ENCODE measurements at places on chromosomes 1 and 21.
A peak's percentile ranks its signal among the peaks of the same experiment; 100 is the strongest.

- no peak for DNase-seq
These were observed 24.7 kb downstream of the TRIM67 start for GRCh38 chr1:231186356-231187115.

DNA sequence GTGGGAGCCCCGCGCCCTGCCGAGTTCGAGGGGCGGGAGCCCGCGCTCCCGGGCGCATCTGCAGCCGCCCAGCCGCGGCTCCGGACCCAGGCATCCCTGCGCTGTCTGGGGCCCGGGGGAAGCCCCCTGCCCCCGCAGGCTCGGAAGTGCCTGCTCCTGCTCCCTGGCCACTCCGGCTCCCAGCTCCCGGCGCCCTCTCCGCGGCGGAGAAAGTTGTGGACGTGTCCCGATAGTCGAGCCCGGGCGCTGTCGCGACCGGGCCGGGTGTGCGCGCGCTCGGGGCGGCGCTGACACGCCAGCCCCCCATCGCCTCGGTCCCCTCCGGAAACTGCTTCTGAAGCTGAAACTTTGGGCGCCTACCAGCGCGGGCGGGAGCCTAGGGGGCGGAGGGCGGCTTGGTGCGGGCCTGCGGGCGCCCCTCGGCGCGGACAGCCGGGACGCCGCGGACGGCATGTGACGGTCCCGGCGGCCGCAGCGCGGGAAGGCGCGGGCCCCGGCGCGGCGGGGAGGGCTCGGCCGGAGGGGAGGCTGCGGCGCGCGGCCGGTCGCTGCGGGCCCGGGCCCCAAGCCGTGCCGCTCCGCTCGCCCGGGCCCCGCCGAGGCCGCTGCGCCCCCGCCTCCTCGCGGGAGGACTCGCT, 515 bp downstream of the MAN1C1 start:
- DNase-seq: peak; percentile 33

DNA sequence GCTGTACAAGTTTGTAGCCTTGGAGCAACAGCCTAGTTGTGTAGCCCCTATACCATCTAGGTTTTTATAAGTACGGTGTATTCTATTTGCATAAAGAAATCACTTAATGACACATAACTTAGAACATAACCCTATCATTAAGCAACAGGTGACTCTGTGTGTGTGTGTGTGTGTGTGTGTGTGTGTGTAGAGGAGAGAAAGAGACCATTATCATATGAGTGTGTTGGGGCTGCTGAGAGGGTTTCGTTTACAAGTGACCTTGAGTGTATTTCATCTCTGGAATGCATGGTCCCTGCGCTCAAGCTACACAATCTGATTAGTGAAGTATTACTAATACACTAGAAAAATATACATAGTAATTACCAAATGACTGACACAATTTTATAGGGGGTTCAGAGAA, 115.1 kb downstream of the RABGAP1L start:
- no peak for DNase-seq

DNA sequence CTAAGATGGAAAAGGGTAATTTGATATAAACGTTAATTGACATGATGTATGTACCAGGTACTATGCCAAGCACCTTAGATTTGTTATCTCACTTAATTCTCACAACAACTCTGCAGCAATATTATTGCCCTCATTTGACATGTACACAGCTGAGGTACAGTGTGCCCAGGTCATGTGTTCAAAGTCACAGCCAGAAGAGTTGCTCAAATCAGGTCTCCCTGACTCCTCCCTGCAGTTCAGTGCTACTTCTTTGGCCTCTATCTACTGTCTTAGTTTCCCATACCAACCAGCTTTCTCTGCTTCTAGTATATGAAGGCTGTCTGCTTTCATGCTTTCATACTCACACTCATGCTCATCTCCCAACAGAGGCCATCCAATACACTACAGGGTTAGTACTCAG, 15.1 kb downstream of the TBX15 start:
- DNase-seq: no peak

DNA sequence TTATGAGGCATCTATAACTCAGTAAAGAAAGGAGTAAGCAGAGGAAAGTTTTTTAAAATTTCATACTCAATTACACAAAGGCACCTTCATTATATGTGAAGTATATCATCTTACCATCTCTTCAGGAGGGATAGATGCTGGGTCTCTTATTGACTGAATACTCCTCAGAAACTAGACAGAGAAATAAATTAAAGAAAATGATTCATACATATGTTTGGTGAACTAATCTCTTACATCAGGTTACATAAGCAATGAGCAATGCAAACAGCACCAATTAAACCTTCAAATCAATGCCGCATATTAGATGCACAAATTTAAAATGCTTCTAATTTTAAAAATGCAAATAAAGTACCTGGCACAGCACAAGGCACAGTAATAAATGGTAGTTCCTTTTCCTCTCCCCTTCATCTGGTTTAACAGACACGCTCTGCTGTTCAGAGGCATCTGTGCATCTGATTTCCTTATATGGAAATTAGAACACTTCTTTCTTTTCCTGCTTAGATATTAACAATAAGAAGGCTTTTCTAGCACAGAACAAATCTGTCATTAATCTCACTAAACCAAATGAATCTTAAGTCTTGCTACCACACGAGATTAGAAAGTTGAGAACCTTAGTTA, 20.0 kb downstream of the SCYL3 start:
- no peak for DNase-seq

DNA sequence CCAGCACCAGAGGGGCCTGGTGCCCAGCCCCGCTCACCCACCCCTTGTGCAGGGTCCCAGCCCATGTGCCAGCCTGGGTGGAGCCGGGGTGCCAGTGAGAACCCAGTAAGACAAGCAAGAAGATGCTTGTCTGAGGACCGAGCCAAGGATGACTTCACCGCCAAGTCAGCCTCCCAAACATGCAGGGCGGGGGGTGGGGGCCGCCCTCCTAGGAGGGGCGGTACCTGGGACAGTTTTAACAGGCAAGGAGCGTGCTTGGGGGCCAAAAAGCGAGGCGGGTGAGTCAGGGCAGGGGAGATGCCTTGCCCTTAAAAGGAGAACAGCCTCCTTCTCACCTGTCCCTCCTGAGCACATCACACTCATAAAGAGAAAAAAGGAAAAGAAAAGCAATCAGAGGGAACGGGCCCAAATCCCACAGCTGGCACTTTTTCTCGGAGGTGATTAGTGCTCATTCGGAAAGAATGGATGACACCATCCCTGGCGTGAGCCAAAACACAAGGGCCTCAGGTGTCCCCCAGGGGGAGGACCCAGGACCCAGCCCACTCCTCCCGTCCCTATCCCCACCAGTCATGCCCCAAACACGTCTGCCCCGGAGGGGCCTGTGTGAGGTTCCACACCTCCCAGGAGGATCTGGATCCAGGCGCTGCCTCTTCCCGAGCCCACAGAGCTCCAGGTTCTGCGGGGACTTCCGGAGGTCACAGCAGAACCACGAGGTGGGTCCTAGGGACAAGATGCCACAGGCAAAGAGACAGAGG, 77.6 kb upstream of the IFFO2 start:
- DNase-seq: no peak

GRCh38 chr1:23387494-23387893, 17.9 kb upstream of the ZNF436 start:
- DNase-seq: no peak

GRCh38 chr1:185438936-185439335, 121.9 kb upstream of the IVNS1ABP start:
- no peak for DNase-seq

DNA sequence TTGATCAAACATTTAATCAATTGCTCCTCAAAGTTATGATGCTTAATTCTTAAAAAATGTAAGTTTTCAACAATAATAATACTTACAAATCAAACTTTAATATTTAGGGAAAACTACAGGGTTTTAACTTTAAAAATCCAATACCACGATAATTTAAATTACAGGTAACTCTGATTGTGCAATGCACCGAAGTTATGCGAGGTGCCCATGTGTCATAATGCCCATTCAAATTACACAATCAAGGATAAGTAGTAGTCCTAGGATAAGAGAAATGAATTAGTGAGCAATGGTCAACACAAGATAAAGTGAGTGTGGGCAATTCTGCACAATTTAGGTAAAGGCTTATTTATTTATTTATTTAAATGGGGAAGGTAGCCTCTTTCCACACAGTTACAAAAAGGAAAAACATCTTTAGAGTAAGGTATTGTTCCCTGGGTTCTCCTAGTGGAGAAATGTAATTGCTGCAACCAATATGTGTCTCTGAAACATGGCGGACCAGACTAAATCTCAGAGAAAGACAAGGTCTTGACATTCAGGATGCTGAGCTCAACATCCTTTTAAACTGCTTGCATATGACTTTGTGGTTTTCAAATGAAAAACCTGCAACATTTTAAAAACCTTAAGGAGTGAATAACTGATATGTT, 164.2 kb downstream of the TTLL7 start:
- no peak for DNase-seq
